ENCODE measurements at places on chromosomes 5 and 9. TPM values are rescaled to one million over a fixed set of nuclear protein-coding genes. Genes with fewer than 3 reads are reported as not detected.

KCNIP1 gene
- polyA plus RNA-seq, result 12.7 TPM

HAPLN1 gene
- polyA plus RNA-seq, result 7.3 TPM

DNA sequence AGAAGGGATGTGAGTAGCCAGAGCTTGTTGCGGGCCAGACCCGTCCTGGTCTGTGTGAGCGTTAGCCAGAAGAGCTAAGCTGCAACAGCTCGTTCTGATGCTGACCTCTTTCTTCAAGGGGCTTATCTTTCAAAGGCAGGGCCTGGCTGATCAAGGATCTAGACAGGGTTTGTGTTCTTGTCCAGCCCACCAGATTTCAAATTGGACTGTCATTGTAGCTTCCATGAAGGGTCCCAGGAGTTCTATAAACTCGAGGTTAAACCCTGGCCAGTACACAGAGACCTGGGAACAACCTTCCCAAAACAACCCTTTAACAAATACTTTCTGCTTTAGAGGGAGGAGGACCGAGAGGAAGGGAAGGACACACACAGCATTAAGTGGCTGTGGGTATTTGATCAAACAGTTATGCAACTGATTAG is 153.0 kb upstream of the TUT7 start:
- DNase-seq, result no peak

DNA sequence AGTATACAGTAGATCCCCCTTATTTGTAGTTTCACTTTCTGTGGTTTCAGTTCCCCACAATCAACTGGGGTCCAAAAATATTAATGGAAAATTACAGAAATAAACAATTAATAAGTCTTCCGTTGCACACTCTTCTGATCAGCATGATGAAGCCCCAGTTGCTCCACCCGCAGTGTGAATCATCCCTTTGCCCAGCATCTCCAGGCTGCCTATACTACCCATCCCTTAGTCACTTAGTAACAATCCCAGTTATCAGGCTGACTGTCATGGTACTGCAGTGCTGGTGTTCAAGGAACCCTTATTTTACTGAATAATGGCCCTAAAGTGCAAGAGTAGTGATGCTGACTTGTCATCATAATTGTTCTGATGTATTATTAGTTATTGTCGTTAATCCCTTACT is 28.9 kb downstream of the SHC3 start:
- DNase-seq, result no peak

CNOT8 gene
- 89.2 TPM for polyA plus RNA-seq

DNA sequence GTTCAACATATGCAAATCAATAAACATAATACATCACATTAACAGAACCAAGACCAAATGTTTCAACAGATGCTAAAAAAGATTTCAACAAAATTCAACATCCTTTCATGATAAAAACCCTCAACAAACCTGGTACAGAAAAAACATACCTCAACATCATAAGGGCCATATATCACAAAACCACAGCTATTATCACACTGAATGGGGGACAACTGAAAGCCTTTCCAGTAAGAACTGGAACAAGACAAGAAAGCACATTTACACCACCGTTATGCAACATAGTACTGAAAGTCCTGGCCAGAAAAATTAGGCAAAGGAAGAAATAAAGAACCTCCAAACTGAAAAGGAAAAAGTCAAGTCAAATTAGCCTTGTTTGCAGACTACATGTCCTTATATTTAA is 93.6 kb downstream of the DTWD2 start:
- no peak for DNase-seq

- no peak for DNase-seq
These were observed 83.1 kb upstream of the RASA1 start for GRCh38 chr5:87184605-87185004.

DNA sequence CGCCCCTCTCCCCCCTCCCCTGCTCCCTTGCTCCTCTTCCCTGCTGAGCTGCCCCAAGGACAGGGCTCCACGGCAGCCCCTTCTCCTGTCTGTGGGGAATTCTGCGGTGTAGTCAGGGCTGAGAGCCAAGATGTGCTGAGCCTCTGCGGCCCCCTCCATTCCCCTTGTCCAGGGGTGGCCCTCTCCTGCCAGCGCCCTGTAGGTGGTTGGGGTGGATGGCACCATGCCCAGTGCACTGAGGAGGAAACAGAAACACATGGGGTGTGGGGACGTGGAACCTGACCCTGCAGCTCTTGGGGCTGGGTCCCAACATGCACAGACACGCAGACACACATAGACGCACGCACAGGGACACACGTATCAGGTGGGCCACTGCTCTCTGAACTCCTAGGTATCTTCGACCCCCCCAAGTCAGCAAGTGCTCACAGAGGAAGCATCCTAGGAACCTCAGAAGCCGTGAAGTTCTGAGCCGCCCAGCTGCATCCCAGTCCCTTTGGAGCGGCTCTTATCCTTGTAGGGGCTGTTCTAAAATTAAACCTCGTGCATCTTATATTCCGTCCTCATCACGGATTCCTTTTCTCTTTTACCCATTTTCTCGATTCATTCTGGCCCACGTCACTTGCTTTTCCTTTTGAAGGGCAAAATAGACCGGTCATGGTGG is 64.8 kb downstream of the HMCN2 start:
- DNase-seq, result no peak

DNA sequence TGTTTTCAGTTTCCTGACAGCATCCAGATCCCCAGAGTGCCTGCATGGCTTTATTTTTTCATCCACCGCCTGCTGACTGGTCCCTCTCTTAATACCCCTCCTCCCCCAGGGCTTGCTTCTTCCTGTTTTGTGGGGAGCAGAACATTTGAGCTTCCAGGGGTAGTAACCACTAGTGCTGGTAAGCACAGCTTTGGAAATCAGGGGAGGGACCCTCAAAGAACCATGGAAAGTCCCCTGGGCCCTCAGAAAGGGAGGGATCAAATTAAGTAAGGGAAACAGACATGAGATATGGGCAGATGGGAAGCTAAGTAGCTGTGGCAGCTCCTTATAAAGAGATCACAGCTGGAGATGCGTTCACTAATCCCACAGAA is 26.8 kb downstream of the GRIA1 start:
- no peak for DNase-seq

- no peak for DNase-seq
These were observed 113.1 kb downstream of the PSD2 start for GRCh38 chr5:139908749-139909148.

- DNase-seq, result no peak
These were observed 190.2 kb upstream of the SNX2 start for GRCh38 chr5:122584411-122585300.

DNA sequence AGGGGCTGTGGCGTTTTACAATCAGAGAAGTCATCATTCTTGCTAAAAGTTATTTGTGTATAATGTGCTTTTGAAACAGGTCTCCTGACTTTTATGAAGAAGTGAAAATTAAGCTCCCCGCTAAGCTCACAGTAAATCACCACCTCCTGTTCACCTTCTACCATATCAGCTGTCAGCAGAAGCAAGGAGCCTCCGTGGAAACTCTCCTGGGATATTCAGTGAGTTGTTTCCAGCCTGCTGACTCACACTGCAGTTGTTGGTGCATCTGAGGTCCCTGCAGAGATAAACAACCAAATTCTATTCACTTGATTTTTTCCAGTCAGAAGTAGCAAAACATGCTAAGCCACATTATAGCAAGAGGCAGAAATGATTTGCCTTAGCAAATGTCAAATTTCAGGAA is 156.7 kb downstream of the DOCK8 start:
- DNase-seq, result no peak

- no peak for DNase-seq
These were observed 119.1 kb downstream of the VAV2 start for GRCh38 chr9:133873009-133873408.

FOXD4L5 gene
- 0.39 TPM for polyA plus RNA-seq

FGF10 gene
- polyA plus RNA-seq, result 9.2 TPM

- DNase-seq, result no peak
These were observed 24.0 kb downstream of the HSPA4 start for GRCh38 chr5:133075572-133076536.

All from renal cortex interstitium (tissue), 15 donors.